NCI-H1417 treated with DMSO at 0.1 percent for 48 hours (cell line): ENCODE measurements at places on chromosomes 13 and 19.

DNA sequence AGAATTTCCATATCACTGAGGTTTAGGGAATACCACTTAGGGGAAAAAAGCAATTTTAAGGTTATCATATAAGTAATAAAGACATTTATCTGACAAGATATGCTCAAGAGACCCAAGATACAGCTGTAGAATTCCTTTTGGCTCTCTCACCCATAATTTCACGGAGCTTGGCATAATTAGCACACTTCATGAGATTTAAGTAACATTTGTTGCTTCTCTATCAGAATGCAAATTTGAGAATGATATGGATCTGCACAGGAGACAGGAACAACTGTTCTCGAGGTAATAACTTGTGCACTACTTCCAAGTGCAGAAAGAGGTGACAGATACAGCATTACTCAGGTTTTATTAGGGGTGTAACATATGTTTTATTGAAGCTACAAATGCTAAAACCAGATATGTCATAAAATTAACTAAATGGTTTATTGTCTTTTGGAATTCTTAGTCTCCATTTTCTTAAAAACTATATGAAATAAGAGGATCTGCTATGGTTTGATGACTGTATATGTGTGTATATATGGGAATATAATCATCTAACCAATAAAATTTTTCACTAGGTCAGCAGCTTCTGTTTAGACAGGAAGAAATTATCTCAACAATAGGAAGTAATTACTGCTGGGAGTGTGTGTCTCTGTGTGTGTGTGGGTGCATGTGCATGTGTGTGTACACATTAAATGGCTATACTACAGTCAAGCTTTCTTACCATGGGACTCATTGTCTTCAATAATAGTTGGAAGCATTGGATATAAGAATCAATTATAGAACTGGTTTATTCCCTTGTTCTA lies 401.3 kb downstream of the PCDH17 start:
- DNase-seq = peak; percentile 29

GRCh38 chr19:812747-813218 lies 9.0 kb downstream of the PLPPR3 start:
- no peak for DNase-seq

DNA sequence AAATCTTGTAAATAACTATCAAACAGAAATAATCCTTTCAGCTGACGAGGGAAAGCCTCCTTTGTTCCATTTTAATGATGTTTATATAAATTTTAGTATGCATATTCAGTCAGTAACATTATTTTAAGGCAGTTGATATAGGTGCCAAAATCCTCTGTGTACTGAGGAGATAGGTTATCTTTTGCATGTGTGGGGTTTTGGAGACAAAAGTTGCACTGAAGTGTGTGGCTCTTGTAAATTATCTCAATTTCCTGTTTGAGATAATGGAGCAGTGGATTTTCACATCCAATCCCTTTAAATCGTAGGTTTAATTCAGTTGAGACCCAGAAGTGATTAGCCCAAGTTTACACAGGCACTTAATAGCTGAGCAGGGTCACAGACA lies 106.6 kb downstream of the RGCC start:
- DNase-seq = no peak

DNA sequence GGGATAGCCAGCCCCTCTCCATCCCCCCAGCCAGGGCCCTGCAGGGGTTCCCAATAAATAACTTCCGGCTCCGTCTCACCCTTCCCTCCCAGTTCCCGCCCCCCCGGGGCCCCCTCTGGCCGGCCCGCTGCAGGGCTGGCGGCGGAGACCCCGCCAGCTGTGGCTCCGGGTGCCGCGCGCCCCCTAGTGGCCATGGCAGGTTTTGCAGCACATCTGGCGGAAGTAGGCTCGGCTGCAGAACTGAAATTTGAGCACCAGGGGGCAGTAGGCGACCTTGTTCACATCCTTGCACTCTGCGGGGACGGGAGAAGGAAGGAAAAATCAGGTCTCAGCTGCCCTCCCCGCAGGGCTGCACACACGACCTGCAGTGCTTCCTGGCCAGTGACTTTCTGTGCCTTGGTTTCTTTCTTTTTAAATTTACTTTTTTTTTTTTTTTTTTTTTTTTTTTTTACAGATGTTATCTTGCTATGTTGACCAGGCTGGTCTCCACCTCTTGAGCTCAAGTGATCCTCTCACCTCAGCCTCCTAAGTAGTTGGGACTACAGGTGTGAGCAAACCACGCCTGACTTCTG lies 3.6 kb upstream of the MYO1F start:
- no peak for DNase-seq

GRCh38 chr13:31261241-31261640 lies 61.5 kb downstream of the B3GLCT start:
- DNase-seq = no peak

DNA sequence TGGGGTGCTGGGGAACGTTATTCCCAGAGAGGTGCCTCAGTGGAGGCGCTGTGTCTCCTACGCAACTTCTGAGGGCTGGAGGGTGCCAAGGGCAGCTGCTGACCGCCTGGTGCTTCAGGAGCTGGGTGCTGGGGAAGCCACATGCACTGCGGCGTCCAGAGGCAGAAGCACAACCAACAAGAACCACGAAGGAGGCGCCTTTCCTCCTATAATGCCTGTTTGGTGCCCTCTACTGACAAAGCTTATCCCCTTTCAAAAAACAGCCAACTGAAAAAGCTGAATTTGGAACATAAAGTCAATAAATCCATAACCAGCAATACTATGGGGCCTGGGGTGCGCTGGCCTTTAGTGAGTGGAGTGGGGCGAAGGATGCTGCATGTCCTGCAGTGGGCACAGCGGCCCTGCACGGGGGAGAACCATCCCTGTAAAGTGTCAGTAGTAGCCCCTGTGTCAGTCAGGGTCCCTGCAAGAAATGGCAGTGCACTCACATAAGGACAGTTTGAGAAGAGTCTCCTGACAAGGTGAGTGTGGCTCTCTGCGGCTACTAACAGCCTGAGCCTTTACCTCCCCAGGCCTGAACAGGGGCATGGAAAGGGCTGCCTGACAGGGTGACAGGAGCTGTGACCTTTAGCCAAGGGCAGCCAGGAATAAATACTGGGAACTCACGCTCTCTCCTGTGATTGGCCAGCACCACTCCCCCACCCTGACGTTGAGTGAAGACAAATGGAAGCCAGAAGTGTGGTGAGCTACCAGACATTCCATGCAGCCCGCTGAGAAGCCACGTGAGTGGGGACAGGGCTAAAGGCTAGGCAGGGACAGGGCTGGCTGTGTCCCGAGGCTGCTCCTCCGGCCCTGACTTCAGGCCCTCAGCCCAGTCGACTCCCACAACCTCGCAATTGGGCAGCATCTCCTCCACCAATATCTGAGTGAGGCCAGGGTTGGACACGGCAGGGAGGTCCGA lies 4.5 kb upstream of the B3GNT8 start:
- DNase-seq = no peak

DNA sequence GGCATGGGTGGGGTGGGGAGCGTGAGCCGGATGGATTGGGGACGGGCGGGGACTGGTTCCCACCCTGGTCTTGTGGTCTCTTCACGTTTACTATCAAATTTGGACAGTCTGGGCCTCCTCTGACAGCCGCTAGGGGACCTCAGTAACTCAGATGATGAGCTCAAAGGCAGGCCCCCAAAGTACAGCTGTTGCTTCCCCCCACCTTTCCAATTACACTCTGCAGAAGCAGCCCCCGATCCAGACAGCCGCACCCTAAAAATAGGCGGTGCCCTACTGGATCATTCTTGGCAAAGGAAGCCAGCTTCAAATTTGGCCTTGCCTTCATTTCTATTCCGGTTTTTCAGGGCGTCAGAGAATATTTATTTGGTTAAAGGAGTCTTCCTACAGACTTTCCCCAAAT lies 1.9 kb upstream of the FOXO1 start:
- DNase-seq = no peak

- DNase-seq = no peak
Measured at GRCh38 chr13:30153545-30154426, 153.6 kb downstream of the KATNAL1 start.

- DNase-seq = no peak
Measured at GRCh38 chr19:4099041-4099764, 24.7 kb downstream of the MAP2K2 start.

DNA sequence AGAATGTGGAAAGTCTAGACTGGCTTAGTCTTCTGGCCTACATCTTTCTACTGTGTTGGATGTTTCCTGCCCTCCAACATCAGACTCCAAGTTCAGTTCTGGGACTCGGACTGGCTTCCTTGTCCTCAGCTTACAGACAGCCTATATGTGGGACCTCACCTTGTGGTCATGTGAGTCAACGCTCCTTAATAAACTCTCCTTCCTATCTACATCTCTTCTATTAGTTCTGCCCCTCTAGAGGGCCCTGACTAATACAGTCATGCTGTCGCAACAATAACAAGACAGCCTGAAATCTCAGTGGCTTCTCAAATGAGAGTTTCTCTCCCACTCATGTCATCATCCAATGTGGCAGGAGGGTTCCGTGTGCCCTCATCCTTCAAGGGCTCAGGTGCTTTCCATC lies 347.8 kb downstream of the MZT1 start:
- no peak for DNase-seq

DNA sequence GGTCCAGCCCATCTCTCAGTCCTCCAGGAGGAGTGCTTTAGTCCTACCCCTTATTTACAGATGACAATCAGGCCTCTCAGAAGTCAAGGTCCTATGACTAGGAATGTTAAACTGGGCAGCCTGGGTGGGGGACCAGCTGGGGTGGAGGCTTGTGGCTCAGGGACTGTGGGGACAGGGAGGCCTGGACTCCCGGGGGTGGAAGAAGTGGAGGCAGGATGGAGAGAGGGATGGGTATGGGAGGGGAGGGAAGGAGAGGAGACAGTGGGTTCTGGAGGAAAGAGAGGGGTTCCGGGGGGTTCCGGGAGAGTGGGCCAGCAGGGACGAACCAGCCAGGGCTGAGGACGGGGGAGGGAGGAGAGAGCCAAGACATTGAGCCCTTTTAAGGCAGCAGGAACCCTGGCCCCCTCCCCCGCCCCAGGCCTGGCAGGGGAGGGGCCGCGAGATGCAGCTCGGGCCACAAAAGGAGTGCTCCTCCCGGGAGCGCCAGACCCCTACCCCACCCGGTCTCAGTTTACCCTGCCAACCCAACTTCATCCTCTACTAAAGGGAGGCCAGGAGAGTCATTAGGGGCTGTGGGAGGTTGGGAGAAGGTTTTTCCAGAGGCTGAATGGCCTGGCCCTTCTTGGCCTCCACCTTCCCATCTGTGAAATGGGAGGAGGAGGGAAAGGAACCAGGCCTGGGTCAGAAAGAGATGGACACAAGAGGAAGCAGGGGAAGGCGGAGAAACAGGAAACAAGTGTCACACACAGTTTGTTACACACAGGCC lies 1.7 kb downstream of the DMPK start:
- DNase-seq = no peak

DNA sequence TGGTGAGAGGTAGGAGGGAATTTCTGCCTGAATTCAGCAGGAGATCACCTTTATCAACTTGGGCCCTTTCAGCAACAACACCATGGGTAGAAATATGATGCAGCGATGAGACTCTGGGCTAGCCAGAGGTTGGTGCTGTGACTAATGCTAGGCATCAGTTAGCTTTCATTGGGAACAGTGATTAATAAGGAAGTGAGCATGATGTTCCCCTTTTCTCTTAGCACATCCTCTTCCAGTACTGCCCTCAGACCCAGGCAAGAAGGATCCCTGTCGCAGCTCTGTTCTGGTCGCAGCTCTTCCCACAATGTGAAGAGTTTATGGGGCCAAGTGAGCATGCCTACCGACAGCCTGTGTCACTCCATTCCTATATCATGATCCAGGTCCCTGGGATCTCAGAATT lies 100.5 kb downstream of the FLT1 start:
- DNase-seq = no peak

DNA sequence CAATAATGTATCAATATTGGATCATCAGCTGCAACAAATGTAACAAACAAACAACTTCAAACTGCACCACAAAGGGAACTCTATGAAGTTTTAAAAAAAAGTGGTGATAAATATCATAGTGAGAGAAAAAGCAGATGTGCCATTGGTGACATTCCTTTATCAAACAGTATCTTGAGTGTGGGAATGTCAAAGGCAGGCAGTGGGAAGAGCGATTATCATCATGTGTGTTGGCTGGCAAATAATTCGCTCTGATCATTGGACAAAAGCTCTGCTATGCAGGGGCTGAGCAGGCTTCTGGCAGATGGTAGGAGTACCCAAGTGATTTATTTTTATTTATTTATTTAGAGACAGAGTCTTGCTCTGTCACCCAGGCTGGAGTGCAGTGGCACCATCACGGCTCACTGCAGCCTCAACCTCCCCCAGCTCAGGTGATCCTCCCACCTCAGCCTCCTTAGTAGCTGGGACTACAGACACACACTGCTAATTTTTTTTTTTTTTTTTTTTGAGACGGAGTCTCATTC lies 55.9 kb upstream of the RANBP3 start:
- no peak for DNase-seq
